ENCODE measurements at places on chromosomes 7 and 10.
A peak's percentile ranks its signal among the peaks of the same experiment; 100 is the strongest.

DNA sequence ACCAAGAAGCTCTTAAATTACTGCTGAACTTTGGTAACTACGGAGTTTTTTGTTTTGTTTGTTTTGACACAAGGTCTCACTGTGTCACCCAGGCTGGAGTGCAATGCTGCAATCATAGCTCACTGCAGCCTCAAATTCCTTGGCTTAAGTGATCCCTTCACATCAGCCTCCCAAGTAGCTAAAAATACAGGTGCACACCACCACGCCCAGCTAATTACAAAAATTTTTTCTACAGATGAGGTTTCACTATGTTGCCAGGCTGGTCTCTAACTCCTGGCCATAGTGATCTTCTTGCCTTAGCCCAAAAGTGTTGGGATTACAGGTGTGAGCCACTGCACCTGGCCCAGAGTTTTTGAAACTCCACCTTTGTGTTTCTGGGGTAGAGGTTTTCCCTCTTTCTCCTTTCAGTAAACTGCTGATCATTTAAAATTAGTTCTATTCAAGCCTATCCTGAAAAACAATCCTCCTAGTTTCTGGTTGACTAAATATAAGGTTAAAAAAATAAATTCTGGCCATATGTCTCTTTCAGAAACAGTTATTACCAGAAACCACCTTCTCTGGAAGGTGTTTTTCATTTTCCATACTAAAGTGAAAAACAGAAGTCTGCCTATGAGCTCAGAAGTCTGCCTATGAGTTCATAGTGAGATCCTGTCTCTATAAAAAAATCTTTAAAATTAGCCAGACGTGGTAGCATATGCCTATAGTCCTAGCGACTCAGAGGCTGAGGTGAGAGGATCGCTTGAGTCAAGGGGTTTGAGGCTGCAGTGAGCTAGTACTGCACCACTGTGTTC lies 63.9 kb downstream of the VOPP1 start:
- no peak for DNase-seq

GRCh38 chr7:142385491-142386340 lies 127.9 kb upstream of the PRSS58 start:
- DNase-seq, result no peak

DNA sequence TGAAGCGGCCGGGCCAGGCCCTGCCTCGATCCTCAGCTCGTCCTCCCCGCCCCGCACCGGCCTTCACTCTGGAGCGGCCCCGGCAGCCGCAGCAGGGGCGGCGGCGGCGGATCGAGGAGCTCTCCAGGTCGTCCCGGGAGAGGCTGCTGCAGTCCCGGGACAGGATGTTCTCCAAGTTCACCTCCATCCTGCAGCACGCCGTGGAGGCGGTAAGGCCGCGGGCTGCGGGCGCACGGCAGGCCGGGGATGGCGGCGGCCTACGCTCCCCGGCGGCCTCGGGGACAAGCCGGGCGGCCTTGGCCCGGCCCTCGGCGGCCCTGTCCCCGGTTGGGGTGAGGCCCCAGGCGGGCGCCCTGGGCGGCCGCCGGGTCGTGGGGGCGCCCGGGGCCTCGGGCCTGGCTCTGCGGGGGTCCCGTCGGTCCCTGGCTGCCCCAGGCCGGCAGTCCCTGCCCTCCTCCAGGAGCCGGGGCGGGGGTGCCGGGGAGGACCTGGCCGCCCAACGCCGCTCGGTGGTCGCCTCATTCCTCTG lies 399 bp downstream of the FHIP2A start:
- DNase-seq, result peak; percentile 29

GRCh38 chr10:48523212-48523819 lies 81.6 kb downstream of the ARHGAP22 start:
- DNase-seq, result peak; percentile 69

DNA sequence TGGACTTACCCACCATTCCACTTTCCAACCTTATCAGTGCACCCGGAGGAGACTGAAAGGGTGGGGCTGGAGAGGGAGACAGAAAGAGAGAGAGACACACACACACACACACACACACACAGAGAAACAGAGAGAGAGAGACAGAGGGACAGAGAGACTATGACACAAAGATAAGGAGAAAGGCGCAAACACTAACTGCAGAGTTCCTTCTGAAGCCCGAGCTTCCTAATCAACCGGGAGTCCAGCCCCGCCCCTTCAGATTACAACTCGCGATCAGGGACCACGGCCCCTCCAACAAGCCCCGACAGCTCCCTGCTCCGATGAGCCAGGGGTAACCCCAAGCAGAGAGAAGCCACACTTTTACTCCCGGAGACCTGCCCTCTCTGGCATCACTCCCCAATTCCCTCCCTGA lies 499 bp downstream of the GAL3ST4 start:
- peak; percentile 18 for DNase-seq

GRCh38 chr7:6375348-6376101 lies 72.2 kb downstream of the DAGLB start:
- no peak for DNase-seq

DNA sequence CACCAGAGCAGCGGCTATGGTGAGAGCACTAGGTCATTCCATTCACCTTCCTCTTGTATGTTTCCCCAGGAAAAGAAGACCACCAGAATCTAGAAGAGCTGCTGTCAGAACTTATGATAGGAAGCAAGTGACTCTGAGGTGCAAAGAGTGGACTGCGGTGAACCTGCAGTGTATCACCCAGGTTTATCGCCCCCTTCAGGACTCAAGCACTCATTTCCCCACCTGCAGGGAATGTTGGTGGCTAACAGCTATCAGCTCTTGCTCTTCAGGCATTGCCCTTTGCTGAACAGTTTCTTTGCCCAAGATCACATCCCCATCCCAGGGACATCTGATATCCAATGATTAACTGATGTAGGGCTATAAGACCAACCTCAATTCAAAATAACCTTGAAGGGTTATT lies 66.3 kb upstream of the IL6 start:
- DNase-seq, result no peak

- DNase-seq, result no peak
Measured at GRCh38 chr10:22505911-22506685, 160.8 kb downstream of the SPAG6 start.

DNA sequence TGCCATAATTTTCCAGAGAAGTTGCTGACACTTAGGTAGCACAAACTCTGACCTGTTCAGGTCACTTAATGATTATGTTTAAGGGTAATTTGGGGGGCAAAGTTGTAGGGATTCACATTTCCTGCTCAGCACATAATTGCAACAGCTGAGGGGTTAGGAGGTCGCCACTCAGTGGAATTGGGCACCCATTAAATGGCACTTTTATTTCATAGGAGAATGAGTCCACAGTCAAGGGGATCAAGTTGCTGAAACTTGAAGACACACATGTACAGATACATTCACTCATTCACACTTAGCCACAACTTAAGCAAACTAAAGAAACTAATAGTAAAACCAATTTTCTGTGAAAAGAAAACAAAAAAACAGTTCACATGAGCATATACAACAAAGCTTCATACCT lies 1.5 kb downstream of the PCDH15 start:
- no peak for DNase-seq

DNA sequence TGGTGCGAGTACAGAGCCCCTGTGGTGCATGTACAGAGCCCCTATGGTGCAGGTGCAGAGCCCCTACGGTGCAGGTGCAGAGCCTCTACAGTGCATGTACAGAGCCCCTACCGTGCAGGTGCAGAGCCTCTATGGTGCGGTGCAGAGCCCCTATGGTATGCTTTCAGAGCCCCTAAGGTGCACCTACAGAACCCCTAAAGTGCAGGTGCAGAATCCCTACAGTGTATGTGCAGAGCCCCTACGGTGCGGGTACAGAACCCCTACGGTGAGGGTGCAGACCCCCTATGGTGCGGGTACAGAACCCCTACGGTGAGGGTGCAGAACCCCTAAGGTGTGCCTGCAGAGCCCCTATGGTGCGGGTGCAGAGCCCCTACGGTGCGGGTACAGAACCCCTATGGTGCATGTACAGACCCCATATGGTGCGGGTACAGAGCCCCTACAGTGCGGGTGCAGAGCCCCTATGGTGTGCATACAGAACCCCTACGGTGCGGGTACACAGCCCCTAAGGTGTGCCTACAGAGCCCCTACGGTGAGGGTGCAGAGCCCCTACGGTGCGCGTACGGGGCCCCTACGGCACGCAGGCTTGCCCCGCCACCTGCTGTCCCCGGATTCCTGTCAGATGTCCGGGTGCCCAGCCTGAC lies 53.5 kb downstream of the MGMT start:
- no peak for DNase-seq

DNA sequence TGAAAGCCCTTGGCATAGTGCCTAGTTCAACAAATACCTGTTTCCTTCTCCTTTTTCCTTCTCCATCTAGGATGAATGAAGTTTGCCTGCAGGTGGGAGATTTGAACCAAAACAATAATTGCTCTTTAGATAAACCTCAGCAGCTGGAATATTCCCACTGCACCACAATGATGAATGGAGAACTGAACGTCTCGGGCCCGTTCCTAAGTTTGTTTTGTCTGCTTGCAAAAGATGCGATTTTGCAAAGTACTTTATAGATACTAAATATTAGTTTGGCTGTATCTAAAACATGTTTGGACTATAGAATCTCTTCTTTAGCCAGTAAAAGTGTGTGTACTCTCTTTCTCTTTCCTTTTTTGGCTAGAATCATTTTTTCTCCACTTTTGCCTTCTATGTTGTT lies 75.8 kb upstream of the BMPER start:
- no peak for DNase-seq

- DNase-seq, result no peak
Measured at GRCh38 chr10:22067091-22067490, 63.6 kb upstream of the DNAJC1 start.

DNA sequence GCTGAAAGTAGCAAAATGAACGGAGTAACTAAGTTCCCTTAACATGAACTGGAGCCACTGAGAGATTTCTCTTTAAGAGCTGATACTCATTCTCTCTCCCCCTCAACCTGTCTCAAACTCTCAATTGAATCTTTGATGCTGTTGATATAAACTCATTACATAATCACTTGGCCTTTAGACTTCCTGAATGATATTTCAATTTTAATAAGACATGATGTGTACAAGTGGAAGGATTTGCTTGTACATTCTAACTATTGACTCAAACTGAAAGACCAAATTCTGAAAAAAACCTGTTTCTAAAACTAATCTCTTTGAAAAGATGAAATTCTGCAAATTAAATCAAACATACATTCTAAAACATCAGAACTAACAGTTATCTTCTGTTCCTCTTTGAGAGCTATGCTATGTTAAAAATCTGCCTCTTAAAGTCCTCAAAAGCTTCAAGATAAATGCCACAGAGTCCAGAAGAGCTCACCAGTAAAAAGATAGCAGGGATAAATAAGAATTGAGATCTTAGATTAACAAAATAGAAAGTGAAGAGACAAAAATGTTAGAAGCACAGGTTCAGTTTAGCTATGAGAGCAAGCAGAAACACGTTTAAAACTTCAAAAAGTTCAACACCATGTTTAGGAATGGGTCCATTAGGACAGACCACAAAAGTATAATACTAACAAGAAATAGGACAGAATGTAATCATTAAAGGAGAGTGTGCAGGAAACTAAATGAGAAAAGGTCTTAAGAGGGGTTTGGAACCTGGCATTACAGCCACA lies 46.1 kb downstream of the TNPO3 start:
- DNase-seq, result no peak

GRCh38 chr7:127799535-127800305 lies 147.7 kb downstream of the SND1 start:
- no peak for DNase-seq

GRCh38 chr10:58967551-58968388 lies 208.7 kb upstream of the PHYHIPL start:
- no peak for DNase-seq

DNA sequence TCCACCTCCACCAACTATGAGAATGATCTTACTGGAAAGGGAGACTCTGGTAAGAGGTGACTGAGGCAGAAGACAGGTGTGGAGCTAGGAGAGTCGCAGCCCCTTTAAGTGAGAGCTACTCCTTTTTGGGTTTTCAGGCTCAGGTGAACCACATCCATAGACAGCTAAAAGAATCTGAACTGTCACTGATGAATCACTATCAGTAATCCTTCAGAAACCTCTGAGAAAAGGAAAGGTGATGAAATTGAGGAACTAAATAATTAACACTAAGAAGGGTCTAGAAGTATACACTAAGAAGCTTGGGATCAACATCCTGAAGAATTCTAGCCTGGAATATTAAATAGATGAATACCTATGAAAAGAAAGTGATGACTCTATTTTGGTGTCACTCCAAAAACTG lies 83.0 kb downstream of the SORBS1 start:
- DNase-seq, result no peak

DNA sequence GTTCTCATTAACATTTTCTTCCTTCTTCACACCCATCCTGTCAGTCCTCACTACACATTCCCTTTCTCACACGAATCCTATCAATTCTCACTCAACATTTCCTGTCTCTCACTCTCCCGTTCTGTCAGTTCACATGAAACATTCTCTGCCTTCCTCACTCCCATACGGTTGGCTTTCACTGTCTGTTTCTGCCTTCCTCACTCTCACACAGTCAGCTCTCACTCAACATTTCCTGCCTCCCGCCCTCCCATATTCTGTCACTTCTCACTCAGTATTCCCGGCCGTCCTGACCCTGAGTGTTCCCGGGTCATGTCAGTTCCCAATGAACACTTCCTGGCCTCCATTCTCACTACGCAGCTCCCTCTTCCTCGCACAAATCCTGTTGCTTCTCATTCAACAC lies 61.5 kb downstream of the DYNC2I1 start:
- no peak for DNase-seq

GRCh38 chr7:1098243-1099153 lies 10.6 kb downstream of the GPER1 start:
- DNase-seq, result no peak

DNA sequence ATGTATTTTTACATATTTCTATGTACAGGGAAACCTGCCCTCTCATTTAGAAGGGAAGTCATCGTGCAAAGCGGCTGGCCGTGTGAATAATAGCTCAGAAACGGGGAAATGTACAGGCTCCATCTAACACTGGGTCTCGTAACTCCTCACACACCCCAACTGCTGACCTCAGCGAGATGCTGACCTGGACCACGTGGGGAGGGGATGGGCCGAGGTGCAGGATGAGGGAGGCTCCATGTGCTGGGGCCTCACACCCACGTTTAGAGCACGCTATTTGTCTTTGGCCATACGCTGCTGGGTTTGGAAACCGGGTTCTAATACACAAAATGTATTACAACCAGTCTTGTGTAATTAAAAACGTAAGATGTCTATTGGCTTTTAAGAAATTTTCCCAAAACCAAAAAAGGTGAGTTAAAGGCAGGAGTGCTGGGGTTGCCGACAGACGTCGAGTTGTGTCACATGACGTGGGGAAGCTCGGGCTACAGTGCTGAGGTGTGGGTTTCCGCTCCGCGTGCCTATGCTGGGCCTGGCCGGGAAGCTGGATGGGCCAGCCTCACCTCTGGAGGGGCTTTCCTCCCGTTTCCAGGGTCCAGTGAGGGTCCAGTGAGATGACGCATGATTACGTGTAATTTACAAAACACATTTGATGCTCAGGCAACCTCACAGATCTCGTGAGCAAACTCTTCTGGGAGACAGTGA lies 215.6 kb downstream of the DNAJB6 start:
- DNase-seq, result no peak

DNA sequence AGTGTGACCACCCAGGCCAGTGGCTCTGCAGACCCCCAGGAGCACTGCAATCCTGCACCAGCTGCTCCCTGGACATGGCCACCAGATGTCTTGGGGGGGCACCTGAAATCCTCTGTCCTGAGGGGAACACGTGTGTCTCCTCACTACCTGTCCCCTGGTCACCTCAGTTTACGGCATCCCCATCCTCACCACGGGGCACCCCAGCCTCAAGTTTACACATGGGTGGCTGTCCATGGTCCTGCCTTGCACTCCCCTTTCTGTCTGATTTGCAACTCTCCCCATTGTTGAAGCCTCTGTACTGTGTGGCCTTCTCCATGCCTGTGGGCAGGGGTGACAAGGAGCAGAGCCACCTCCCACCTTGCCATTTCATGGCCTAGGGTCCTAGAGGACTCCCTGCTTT lies 67.2 kb downstream of the RAMP3 start:
- no peak for DNase-seq
